ENCODE measurements at places on chromosomes 16 and 17.
A peak's percentile ranks its signal among the peaks of the same experiment; 100 is the strongest.

GRCh38 chr17:10041287-10041612 is 136.2 kb upstream of the RCVRN start:
- DNase-seq = no peak

GRCh38 chr16:67862623-67863583 is 9.9 kb upstream of the EDC4 start:
- peak; percentile 84 for DNase-seq

DNA sequence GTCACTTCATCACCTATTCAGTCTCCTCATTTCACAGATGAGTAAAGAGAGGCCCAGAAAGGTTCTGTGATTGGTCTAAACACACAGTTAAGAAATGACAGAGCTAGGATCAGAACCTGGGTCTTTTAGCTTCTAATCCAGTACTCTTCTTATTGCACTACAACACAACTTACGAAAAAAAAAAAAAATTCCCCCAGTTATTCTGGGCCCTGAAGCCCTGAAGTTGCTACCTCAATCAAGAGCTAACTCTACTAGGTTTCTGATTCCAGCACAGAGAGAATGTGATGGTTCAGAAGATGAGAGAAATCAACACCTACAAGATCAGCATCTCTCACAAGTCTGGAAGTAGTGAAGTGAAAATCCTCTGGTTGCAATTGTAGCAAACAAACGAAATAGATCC is 37.3 kb downstream of the GRB7 start:
- DNase-seq = no peak

GRCh38 chr17:39553341-39553945 is 54.3 kb downstream of the NEUROD2 start:
- no peak for DNase-seq

GRCh38 chr16:70444249-70445063 is 5.6 kb upstream of the ST3GAL2 start:
- DNase-seq = peak; percentile 10

GRCh38 chr16:65406116-65406515 is 284.3 kb upstream of the CDH11 start:
- no peak for DNase-seq

DNA sequence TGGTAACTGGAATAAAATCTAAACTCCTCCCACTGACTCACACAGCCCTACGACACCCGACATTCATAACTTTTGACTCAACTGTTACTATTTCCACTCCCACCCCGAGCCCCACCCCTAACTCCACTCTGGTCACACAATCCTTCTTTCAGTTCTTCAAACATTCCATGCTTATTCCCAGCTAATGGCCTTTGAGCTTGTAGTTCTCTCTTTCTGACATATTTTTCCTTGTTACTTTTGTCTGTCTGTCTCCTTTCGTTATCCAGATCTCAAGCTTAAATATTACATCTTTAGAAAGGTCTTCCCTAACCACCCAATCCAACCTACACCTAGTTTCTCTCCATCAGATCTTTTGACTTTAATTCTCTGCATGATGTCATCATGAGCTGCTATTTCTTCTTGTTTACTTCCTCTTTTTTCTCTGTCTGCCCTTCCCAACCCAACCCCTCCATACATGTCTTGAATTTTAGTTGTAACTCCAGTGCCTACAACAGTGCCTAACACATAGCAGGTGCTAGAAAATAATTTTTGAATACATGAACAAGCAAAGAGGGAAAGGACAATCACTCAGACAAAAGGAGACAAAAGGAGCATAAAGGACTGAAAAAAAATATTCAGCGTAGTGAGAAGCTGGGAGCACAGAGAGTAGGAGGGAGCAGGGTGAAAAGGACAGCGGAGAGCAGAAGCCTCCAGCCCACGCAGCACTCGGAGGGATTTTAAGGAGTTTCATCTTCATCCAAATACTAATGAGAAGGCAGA is 65.2 kb upstream of the SMIM36 start:
- no peak for DNase-seq

DNA sequence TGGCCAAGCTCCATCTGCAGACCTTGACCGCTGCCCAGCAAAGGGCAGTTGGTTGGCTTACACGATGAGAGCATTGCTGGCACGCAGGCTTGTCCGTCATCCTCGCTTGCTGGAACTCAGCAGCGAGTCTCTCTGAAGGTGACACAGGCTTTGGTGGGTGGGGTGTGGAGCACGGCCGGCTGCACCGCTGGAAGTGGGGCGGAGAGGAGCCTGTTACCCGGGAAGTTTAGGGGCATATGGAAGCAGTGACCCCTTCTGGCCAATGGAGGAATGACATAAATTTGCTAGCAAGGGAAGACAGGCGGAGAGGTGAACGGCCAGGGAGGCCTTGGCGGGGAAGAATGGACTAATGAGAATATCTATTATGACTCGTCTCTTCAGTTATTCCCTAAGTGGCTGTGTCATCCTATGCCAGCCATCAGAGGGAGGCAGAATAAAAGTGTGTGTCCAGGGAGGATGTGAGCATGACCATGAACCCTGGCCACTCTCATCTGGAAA is 65.9 kb upstream of the SDK2 start:
- DNase-seq = peak; percentile 55

DNA sequence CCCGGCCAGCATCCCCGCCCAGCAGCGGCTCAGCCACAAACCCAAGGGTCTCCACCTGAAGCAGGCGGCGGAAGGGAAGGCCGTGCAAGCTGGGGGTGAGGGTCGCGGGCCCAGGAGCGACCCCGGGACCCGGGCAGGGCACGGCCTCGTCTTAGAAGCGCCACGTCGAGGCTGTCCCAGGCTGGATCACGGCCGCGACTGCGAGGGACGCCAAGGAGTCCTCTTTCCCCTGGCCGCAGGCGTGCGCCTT is 538 bp upstream of the CCNF start:
- DNase-seq = no peak

DNA sequence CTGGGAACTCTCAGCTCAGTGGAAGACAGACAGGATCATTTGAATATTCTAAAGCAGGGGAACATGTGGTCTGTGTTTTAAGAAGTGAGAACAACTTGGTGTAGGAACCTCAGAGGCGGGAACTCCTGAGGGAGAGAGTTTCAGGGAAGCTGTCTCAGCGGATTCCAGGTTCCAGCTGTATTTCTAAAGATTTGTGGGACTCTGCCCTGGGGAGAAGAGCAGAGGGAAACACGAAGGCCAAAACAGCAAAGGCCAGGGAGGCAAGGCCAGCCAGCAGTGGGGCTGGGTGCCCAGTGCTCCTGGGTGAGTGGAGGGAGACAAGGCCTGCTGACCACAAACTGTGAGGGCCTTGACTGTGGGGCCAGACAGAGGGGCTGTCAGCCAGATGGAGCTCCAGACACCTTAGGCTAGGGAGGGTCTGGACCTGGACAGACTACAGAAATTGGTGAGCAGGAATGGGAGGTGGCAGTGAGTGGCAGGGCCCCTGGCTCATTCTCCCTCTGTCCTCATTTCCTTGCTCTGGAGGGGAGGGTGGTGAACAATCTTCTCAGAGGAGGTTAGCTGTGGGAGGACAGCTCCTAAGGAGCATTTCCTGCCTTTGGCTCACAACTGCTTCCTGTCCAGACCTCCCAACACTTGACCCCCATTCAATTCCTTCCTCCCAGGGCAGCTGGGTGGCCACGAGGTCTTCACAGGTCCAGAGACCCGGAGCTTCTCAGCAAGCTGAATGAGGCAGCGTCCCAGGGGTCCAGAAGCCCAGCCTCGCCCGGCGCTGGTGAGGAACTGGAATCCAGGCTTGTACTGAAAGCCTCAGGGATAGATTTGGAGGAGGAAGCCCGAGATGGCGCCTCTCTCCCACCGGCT is 21.0 kb upstream of the FZD2 start:
- DNase-seq = no peak

- no peak for DNase-seq
Observed at GRCh38 chr17:77253611-77254051, 112.9 kb downstream of the SEC14L1 start.

- DNase-seq = no peak
Observed at GRCh38 chr17:78046923-78047322, 81.6 kb downstream of the TMC6 start.

- no peak for DNase-seq
Observed at GRCh38 chr16:84180519-84181140, 6.2 kb downstream of the TAF1C start.

GRCh38 chr17:237406-237955 is 56.0 kb upstream of the DOC2B start:
- DNase-seq = no peak

GRCh38 chr16:17420816-17421215 is 49.9 kb downstream of the XYLT1 start:
- DNase-seq = no peak
